ENCODE measurements at places on chromosomes 12 and 14.

DNA sequence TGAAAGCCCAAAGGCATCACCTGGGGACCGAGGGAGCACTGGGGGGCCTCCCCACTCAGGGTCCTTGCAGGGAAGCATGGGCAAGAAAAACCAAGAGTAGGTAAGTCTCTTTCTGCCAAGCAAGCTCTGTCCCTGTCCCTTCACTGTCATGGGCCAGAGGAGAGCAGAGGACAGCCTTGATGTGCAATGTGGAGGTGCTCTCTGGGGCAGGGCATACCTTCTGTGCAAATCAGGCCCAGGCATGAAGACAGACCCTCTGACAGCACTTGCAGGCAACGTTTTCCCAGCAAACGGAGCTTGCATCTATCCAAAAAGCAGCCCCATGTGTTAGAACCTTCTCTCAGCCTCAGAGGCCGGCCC lies 192.5 kb upstream of the PWP1 start:
- DNase-seq: no peak

GRCh38 chr14:57851354-57851753 lies 14.5 kb downstream of the SLC35F4 start:
- no peak for DNase-seq

DNA sequence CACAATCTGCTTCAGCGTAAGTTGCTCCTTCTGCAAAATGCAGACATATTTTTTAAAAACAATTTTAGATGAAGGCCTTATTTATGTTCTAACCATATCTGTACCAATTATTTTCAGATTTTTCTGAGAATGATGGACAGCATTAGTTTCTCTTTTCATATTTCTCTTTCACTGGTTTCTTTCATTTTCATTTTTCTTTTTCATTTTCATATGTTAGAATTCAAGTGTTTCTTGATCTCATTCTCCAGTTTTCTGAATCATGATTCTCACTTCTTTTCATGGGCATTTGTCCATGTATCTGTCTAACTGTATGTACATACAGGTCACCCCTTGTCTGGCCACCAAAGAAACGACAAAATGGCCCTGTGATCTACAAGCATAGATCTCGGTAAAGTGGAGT lies 346.6 kb downstream of the NAV3 start:
- no peak for DNase-seq

- DNase-seq: no peak
Measured at GRCh38 chr12:111784953-111785352, 18.2 kb downstream of the ALDH2 start.

DNA sequence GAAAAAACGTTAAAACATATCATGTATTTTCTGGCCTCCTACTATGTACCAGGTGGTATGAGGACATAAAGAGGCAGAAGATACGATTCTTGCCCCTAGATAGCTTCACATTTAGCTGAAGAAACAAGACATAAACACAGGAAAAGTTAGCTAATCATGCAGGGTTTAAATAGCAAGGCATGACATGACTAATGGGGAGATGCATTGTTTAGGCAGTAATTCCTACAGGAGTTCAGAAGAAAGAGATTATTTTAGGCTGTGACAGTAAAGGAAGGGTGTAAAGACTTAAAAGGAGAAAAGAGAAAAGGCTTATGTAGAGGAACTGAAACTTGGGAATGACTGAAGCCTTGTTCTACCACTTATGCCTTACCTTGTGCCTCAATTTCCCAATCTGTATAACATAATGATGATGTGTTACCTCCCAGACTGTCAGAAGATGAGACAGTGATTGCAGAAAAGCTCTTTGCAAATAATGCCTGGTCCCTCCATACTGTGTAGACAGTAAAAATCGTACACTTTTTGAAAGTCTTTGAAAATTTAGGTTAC lies 44.4 kb downstream of the PRKCH start:
- DNase-seq: no peak

DNA sequence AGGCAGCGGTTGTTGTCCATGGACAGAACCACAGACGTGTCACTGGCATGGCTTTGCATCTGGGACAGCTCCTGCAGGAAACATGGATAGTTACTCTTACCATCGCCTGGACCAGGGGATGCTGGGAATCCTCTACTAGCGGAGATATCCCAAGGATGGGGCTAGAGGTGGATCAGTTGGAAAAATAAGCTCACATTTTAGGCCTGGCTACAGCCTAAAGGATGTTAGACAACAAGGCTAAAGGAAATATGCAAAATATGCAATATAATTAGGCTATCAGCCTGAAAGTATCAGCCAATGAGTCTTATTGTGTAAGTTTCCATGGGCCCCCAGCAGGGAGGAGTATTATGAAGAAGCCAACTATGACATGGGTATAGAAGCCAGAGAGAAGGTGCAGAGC lies 5.0 kb downstream of the KRT76 start:
- DNase-seq: no peak

DNA sequence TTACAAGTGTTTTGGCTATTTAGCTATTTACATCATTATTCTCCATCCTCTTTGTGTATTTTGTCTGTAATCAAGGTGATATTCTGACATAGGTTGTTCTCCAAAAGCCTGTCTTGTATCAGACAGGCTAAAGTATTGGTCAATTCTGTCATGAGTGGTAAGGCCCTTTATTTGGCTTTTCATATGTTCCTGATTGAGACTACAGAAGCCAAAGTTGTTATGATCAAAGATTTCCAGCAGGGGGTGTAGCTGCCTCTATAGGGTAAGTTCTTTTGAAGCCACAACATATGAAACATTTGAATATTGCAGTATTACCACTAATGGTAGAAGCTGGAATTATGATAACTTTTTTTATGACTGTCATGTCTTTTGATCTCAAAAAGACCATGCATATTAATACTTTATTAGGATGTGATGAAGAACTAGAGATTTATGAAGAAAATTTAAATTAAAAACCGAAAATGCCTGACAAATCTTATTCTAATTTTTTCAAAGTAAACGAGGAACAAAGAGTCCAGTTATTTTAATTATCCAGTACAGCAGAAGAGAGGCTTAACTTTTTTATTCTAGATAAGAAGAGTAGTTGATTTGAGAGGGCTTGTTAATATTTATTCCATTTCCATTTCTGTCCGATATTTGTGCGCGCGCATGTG lies 3.4 kb upstream of the ARHGAP5 start:
- peak; percentile 90 for DNase-seq

GRCh38 chr12:84793558-84794367 lies 118.8 kb downstream of the SLC6A15 start:
- no peak for DNase-seq

DNA sequence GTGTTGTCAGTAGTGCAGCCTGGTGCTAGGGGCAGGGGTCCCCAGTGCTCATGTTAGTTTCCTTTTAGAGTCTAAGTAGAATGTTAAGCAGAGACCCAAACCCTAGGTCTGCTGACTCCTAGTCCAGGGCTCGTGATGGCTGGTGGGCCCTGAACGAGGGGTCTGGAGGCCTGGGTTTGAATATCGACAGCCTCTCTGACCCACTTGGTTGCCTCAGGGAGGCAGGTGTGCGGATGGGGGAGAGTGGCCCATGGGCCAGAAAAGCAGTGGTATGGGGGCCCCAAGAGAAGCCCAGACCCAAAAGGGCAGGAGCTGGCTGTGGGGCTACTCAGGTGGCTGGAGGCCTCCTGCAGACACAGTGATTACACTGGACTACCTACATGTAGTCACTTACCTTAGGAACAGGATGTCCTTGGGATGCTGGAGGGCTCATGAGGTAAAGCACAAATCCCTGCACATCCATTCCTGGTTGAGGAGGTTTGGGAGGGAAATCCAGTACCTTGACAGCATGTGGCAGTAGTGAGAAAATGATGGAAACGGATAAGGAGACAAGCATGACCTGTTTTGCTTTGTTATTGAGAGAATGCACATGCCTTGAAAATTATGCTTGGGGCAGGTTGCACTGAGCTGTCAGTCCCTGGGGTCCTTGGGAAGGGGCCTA lies 1.7 kb upstream of the SLC25A29 start:
- no peak for DNase-seq

GRCh38 chr14:54364555-54365415 lies 32.0 kb upstream of the CDKN3 start:
- no peak for DNase-seq

DNA sequence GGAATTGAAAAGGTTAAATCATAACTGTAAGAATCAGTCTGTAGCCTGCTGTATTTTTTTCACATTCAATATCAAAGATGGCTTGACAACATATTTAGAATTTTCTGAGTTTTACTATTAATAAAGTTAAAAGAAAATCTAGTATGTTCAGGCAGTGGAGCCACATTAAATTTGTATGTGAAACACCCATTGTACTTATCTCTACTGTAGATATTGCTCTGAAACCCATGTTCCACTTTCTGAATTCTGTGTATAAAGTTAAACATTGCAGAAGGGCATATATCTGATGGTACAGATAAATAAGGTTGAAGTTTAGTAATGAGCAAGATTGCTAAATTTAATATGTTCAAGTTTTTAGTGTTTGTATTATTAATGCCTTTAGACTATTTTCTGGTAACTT lies 172.7 kb downstream of the FOXA1 start:
- no peak for DNase-seq

DNA sequence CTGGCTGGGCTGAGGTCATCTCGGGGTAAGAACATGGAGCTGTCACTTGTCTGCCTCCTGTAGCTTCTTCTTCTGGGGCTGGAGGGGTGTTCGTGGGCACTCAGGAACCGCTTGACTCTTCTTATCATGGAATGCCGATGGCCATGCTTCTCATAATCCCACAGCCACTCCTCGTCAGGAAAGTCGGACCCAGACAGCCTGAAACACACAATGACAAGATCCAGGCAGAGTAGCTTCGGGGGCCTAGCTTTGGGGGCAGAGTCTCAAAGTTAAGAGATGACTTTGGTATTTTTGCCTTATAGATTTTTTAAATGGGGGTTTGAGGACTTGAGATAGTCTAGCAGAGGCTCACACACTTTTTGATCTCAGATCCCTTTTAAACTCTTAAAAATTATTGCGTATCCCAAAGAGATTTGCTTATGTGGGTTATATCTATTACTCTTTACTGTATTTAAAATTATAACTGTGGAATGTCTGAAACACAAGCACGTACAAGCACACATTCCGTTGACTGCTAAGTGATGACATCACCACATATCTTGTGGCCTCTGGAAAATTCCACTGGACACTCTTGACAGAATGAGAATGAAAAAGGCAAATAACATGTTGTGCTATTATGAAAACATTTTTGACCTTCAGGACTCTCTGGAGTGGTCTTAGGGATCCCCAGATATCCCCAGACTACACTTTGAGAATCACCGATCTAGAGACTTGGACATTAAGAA lies 43.3 kb downstream of the BEST3 start:
- DNase-seq: no peak

DNA sequence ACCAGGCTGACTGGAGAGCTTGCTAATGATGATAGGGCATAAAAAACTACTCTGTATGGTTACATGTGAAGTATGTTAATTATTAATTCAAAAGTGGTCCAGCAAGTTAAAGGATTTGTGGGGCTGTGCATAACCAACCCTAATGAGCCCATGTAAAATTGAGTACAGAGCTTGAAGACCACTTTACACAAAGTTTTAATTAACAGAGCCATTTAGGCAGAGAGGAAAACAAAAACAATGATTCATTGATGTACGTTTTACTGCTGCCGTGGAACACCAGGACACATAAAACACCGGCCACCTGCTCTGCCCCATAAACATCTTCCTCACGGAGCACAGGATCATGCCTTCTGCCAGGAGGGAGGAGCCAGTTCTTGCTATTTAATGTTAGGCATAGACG lies 83.5 kb downstream of the RIMBP2 start:
- no peak for DNase-seq

DNA sequence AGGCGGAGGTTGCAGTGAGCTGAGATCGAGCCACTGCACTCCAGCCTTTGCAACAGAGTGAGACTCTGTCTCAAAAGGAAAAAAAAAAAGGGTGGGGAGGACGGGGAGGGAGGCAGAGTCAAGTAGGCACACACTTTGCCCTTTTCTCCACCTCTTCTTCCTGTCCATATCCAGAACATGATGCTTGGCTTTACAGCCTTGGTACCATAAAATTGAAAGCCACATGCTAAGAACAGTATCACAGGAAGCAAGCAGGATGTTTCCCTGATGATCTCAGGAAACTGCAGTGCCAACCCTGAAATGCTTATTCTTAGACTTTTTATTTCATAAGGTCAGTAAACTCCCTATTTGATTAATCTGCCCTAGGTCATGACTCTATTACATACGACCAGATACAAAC lies 32.5 kb upstream of the YAF2 start:
- DNase-seq: no peak

- peak; percentile 32 for DNase-seq
Measured at GRCh38 chr12:14952299-14952921, 9.0 kb downstream of the ARHGDIB start.

DNA sequence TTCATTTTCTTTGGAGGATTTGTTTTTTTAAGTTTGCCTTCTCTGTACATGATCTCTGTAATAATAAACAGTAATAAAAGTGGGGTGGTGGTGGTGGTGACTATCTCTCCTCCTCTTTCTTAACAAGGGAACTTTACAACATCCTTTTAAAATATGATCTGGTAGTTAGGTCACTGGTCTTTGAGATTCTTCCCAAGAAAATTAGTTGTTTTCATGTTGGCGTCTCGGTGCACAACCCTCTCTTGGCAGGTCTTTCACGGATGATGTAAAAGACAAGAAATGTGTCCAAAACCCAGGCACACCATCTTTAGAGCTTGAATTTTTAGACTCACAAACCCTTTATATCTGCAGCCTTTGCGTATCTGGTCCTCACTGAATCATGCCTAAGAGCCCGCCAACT lies 488.5 kb upstream of the TBX3 start:
- DNase-seq: no peak

DNA sequence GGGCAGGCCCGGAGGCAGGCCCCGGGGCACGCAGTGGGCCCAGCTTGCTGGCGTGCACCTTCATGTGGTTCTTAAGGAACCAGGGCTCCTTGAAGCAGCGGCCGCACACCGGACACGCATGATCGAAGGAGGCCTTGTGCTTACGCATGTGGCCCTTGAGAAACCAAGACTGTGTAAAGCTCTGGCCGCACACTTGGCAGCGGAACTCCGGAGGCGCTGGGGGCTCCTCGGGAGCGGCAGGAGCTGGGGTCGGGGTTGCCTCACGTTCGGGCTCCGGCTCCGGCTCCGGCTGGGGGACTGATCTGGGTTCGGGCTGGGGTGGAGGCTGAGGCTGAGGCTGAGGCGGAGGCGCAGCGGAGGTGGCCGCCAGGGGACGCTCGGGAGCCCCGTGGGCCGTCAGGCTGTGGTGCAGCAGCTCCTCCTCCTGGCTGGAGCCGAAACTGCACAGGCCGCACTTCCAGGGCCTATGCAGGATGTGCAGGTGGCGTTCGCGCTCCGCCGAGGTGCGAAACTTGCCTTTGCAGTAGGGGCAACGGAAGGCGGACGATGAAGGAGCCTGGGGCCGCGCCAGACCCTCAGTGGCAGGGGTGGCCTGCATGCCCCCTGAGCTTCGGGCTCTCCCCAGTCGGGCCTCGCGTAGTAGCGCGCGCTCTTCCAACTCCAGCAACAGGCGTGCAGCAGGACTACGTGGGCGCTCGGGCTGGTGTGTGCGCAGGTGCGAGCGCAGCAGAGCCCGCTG lies 6.0 kb downstream of the ZNF219 start:
- DNase-seq: peak; percentile 69

GRCh38 chr14:95300002-95300696 lies 19.6 kb downstream of the CLMN start:
- no peak for DNase-seq

- no peak for DNase-seq
Measured at GRCh38 chr12:16150276-16150675, 127.2 kb downstream of the SLC15A5 start.

- no peak for DNase-seq
Measured at GRCh38 chr12:102851246-102851645, 65.8 kb downstream of the PAH start.

GRCh38 chr12:58310809-58311622 lies 369.6 kb downstream of the ATP23 start:
- no peak for DNase-seq

GRCh38 chr12:58918469-58918844 lies 1.8 kb downstream of the LRIG3 start:
- no peak for DNase-seq
